Hypothalamus (tissue), 51 donors: ENCODE measurements at places on chromosomes 1 and 21.

DNA sequence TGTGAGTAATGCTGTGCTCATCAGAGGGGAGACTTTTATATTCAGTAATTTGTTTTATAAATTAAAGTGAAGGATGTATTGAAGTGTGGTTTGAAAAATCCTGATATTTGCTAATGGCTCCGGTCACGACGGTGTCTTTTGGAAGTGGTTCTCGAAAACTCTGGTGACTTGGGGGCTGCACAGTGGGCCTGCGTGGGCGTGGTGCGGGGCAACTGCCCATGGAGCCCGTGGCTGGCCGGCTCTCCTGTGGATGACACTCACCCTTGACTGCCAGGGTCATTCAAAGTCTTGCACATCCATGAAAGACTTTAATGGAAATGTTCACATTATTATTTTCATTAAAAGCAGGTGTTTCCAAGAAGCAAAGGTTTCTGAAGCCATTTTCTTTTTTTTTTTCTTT is 7.7 kb downstream of the FAAP20 start:
- no peak for DNase-seq

DNA sequence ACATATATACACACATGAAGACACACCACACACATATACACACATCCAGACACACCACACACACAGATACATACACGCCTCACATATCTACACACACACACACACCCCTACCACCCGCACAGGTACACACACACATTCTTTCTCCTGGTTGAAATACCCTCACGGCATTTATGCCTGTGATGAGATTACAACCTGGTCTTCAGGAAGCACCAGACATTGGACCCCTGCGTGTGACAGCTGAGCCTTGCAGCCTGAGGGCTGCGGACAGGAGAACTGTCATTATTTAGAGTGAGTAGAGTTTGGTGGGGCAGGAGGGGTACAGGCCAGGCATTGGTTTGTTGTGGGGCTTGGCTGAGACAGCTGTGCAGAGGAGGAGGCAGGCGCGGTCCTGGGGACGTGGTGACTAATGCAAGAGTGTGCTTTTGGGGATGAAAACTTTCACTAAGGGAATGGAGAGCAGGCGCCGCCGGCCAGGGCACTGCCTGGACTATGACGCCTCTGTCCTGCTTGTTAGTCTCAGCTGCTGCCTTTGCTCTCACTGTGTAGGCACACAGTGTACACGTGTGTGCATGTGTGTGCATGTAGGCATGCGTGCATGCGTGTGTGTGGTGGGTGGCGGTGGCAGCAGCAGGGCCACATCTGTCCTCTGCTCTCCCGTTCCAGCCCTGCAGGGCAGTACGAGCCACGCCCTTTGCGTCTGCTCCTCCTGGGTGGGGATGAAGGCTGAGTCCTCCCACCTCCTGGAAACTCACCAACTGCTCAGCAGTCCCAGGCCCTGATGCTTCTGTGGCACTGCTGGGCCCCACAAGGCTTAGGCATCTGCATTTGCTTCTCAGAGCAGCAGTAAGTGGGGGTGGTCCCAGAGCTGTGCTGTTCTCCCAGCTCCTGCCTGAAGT is 57.6 kb downstream of the SPSB1 start:
- no peak for DNase-seq

DNA sequence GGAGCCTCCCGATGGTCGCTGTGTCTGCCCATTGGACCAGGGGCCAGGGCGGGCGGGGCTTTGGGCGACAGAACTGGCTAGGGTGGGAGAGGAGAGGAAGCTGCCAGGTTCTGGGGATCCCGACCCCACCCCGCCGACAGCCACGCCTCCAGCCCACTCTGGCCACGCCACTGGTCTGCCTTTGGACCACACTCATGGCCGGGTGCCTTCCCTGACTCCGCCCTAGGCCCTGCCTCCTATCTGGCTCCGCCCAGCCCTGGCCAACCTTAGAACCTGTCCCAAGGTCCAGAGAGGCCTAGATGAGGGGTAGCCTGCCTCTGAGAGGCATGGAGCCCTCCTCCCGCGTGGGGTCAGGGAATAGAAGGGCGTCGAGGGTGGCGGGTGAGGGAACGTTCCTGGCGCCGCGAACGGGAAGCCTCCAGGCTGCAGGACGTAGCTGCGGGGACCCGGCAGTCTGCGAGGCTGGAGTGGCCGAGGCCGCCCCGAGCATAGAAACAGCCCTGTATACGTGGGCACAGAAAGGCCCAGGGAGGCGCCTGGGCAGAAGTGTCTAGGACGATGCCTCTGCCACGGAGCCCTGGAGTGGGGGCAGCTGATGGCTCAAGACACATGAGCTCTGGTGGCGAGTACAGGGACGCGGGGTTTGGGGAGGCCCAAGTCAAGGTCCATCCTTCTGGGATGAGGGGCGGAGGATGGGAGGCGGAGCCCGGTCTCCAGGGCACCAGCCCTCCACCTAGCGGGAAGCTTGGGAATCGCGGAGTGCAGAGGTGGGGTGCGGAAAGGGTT is 11.5 kb upstream of the COL16A1 start:
- DNase-seq: peak; percentile 53

DNA sequence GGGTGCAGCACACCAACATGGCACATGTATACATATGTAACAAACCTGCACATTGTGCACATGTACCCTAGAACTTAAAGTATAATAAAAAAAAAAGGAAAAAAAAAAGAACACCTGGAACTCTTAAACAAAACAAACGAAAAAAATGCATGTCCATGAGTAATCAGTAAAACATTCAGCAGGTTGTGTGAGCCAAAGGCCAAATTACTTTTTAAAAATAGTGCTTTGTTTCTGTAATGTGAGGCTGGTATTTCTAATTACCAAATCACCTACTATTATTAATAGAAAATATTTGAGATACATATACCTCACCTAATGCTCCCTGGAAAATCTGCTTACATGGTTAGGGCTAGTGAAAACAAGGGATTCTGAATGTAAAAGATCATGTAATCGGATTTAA is 294.4 kb upstream of the NR5A2 start:
- DNase-seq: no peak

- no peak for DNase-seq
These were observed 35.2 kb upstream of the LRP8 start for GRCh38 chr1:53362851-53363642.

DNA sequence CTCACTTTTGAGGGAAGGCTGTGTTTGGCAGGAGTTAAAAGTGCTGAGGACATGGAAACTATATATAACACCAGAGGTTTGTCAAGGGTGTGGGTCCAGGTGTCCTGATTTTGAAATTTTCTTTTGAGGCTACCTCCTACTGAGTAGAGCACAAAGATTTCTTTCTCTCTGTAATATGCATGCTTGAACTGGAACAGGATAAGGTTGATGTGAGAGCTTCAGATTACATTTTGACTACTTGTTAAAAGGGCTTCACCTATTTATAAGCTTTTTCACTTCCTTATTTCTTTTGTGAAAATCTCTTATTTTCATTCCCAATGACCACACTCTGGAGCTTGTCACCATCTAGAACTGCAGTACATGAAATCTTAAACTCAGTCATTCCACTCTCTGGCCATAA is 59.8 kb upstream of the PLA2G4A start:
- DNase-seq: no peak

GRCh38 chr1:31373056-31373896 is at the start of gene FABP3:
TSS of gene FABP3 (minus strand) at chr1:31373076. CDS start at chr1:31373014, 62 bp downstream.
- no peak for DNase-seq

- DNase-seq: no peak
These were observed 6.9 kb upstream of the GPR153 start for GRCh38 chr1:6267686-6268322.

GRCh38 chr1:115340879-115341278 is 2.8 kb upstream of the NGF start:
- no peak for DNase-seq

GRCh38 chr21:18744840-18745239 is 341.3 kb upstream of the TMPRSS15 start:
- no peak for DNase-seq

DNA sequence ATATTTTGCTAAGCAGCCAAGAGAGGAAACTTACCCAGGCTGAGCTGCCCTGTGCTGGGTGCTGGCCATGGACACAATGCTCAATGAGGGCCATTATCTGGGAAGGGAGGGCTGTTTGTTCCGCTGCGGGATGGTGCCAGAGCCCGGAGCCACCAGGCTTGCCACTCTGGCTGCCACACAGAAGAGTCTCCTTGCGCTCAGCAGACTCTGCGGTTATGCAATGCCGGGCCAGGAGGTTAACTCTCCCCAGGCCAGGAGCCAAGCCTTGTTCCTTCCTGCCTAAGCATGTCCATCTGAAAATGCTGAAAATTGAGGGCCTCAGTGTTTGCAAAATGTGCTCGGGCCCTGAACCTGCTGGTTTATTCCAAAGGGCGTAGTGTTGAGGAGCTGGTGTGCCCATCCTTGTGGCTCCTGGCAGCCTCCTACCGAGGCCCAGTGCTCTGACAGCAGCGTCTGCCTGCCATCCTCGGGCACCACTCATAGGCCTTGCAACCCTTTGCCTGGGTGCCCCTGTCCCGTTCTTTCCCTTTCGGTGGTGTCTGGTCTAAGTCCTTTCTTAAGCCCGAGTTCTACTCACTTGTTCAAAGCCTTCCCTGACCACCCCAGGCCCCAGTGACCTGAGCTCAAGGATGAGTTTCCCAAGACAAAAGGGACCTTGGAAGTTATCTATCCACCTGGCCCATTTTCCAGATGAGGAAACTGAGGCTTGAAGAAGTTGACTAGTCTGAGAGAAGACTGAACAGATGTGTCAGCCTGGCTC is 133.8 kb upstream of the EDN2 start:
- peak; percentile 91 for DNase-seq

DNA sequence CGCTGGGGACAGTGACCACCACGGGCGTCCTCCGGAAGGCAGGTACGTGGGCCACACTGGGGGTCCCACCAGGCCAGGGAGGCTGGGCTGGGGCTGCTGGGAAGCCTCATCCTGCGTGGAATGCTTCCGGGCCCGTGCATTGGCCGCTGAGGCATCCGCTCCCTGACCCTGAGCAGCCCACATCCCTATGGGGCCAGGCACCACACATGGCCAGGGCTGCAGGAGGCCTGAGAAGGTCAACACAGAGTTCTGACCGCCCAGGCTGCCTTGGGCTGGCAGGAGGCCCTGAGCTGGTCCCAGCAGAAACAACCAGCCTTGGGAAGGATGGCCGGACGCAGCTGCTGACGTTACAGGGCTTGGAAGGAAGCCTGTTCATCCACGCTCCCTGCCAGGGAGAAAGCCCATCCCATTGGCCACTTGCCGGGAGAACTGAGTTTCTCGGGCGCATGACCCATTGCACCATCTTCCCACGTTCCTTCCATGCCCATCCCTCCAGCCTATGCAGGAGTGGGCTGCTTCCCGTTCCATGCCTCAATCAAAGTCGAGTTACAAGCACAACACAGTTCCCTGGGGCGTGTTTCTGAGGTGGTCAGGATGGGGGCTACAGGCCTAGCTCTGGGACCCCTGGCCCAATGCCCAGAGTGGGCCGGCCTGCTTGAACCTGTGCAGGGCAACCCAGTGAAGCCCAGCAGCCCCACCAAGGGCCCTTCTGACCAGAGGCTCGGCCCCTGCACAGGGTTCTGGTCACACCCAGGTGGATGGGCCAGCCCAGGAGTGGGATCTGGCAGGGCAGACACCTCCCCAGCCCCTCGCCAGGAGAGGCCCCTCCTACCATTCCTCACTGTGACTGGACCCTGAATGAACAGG is 31.7 kb downstream of the TRIM11 start:
- DNase-seq: peak; percentile 62

- DNase-seq: no peak
These were observed 4.7 kb downstream of the CAP1 start for GRCh38 chr1:40045182-40045581.

GRCh38 chr1:198199105-198199504 is 42.3 kb downstream of the NEK7 start:
- DNase-seq: no peak

- DNase-seq: no peak
These were observed 99.2 kb downstream of the TRIM11 start for GRCh38 chr1:228307218-228308023.

DNA sequence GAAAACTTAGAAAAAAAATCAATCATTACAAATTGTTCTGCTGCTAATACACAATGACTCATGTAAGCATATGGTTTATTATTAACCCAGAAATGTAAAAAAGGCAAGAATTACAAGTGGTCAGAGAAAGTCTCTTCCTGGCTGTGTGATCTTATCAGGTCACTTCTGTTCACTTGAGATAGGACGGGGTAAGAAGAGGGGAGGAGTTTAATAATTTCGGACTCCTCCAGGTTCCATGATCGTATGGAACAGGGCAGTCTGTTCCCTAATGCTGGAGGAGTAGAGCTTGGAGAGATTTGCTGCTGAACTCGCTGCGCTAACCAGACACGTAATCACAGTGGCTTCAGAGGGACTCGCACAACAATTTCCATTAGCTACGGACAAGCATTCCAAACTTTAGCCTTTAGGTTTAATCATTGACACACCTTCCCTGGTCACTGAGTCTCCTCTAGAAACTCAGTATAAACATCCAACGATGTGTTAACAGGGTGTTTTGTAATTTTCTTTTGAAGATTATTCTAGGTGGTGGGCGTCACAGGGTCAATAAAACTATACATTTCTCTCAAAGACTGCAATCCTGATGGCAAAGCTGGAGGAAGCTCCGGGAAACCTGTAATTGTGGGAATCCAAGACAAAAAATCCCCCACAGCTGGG is 1.3 kb downstream of the CRYZ start:
- no peak for DNase-seq

GRCh38 chr1:228276901-228277490 is 69.2 kb downstream of the OBSCN start:
- no peak for DNase-seq

GRCh38 chr1:177912991-177913390 is 56.9 kb downstream of the SEC16B start:
- no peak for DNase-seq

DNA sequence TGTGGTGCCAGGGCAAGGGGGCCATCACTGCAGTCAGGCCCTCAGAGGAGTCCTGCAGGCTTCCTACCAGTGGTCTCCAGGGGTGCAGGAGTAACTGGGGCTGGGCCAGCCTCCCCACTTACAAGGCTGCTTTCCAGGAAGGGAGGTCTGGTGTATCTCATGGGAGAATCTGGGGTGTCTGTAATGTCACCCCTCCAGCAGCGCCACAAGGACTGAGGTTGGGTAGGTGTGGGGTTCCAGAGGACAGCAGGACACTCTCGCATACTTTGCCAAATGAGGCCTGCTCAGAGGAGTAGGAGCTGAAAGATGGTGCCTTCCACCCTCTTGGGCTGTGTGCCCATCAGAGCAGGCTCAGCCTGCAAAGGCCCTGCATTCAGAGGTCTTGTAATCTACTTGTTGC is 46.9 kb downstream of the TNNT2 start:
- no peak for DNase-seq

GRCh38 chr1:165353731-165354671 is 2.5 kb downstream of the LMX1A start:
- no peak for DNase-seq

DNA sequence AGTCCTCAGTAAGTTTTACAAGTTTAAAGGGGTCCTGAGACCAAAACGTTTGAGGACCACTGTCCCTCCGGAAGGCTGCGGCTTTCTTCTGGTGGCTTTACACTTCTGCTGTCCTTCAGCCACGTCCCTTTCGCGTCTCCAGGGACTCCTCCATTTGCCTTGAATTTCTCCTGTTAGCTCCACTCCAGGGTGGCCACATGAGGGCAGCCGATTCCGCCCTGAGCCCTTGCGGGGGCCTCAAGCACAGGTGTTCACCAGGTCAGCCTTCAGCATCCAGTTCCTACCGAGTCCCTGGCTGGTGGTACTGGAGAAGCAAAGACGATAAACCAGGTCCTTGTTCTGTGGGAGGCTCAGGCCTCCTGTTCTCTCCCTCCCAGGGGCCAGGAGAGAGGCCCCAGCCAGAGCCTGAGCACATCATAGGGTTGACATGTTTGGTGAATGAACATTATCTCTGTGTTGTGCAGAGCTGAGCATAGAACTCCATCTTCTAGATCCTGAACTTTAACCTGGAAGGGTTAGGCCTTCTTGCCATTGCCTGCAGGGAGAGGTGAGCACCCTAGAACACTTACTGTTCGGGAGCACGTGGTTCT is 27.4 kb upstream of the COQ8A start:
- DNase-seq: peak; percentile 16
